NCI-H524 (cell line): ENCODE measurements at places on chromosomes 6 and 20.

- no peak for DNase-seq
Observed at GRCh38 chr6:166611631-166612030, 15.4 kb downstream of the RPS6KA2 start.

DNA sequence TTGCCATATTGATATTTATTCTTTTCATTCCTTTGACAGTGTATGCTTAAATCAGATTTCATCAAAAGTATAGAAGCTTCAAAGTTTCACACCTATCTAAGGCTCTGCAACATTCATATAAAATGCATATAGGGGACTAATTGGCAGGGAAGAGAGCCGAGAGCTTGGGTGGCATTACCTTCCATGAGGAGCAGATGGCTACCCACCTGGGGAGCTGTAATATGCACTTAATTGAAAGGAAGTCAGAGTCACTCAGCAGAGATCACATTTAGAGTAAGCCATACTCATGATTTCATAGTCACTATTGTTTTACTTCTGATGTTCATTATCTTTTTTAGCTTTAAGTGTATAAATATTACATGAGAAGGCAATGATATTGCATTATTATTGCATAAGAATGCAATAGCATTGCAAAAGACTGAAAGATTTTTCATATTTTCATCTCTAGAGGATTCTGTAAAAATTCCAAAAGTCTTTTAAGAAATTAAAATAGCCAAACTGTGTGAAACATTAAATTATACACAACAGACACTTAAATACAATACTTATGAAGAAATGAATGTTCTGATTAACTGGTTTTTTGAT, 1305.2 kb downstream of the EPHA7 start:
- peak; percentile 89 for DNase-seq

- DNase-seq: no peak
Observed at GRCh38 chr6:46324706-46325105, 153.9 kb upstream of the ENPP5 start.

- DNase-seq: no peak
Observed at GRCh38 chr6:138654715-138655634, 118.6 kb upstream of the CCDC28A start.

DNA sequence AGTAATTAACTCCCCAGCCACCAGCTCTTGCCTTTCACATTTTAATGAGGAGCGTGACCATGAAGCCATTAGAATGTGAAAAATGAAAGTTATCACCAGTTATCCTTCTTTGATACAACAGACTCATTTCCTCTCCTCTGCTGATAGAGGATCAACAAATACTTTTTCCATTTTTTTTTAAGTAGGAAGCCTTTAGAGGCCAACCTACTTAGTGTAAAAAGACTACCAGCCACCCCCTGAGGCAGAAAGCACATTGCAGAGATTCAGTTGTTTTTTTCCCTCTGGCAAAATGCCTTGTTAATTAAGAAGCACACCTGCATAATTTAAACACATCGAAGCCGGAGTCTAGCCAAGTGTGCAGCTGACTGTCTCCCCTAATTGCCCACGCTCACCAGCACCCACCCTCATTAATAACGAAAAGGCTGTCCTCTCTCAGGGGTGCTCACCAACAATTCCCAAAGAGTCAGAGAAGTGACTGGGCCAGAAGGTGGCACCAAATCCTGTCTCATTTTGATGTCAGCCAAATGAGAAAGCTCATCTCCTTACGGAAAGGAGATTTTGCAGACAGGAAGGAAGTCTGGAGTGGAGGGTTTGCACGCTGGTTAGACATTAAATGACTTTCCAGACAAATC, 60.9 kb upstream of the MC3R start:
- DNase-seq: no peak

- no peak for DNase-seq
Observed at GRCh38 chr6:127481111-127481510, 21.9 kb upstream of the KIAA0408 start.

- DNase-seq: no peak
Observed at GRCh38 chr6:31737315-31737990, 1.1 kb upstream of the CLIC1 start.

- DNase-seq: no peak
Observed at GRCh38 chr20:18686696-18687095, 98.8 kb downstream of the DTD1 start.

DNA sequence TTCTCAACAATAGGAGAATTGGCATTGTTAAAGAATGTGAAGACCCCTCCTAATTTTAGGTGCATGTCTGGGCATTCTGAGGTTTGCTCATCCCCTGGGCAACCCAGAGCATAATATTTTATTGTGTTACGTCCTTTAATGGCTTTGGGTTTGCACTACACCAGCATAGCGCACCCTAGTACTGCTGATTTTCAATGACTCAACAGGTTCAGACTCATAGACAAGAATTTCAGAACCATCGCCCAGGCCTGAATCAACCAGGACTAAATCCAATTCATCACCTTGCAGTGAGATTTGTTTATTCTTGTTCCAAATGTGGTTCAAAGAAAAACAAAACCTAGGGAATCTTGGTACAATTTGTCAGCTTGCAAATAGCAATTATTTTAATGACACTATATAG, 137.8 kb upstream of the PHACTR1 start:
- no peak for DNase-seq

DNA sequence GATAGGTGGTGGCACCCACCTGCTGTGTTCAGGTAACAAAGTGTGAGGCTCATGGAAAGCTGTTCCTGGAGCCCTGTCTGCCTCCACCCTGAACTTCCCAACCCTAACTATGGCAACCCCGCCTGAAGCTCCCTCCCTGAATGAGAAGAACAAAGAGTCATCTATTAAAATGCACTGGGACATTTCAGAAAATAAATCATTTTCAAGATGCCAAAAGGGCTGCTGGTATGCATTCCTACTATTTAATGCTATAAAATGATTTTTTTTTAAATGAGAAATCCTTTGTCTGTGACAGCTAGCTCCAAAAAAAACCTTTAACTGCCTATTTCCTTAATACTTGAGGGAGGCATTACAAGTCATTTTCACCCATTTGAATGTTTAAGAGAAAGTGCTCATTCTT, 84.3 kb upstream of the MRPS10 start:
- DNase-seq: no peak

GRCh38 chr6:45987856-45988255, 27.8 kb downstream of the CLIC5 start:
- DNase-seq: no peak

GRCh38 chr6:27213544-27214125, 33.9 kb upstream of the PRSS16 start:
- peak; percentile 11 for DNase-seq

DNA sequence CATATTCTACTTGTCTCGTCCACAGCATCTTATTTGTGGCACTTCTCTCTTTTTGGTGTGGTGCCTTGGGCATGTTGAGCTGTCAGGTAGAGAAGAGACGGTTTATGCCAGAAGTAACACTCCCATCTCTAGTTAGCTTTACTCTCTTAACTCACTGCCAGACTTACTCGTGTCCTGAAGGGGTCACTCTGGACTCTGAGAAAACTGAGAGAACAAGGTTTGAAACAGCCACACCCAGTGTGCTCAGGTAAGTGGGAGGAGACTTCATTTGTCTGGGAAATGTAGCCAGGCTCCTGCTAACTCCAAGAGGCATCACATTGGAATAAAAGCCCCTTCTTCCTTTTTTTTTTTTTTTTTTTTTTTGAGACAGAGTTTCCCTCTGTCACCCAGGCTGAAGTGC, 360.8 kb downstream of the QKI start:
- DNase-seq: no peak

- peak; percentile 30 for DNase-seq
Observed at GRCh38 chr20:58870293-58871014, 17.9 kb downstream of the GNAS start.

GRCh38 chr6:38391206-38391605, 248.5 kb downstream of the BTBD9 start:
- DNase-seq: no peak

DNA sequence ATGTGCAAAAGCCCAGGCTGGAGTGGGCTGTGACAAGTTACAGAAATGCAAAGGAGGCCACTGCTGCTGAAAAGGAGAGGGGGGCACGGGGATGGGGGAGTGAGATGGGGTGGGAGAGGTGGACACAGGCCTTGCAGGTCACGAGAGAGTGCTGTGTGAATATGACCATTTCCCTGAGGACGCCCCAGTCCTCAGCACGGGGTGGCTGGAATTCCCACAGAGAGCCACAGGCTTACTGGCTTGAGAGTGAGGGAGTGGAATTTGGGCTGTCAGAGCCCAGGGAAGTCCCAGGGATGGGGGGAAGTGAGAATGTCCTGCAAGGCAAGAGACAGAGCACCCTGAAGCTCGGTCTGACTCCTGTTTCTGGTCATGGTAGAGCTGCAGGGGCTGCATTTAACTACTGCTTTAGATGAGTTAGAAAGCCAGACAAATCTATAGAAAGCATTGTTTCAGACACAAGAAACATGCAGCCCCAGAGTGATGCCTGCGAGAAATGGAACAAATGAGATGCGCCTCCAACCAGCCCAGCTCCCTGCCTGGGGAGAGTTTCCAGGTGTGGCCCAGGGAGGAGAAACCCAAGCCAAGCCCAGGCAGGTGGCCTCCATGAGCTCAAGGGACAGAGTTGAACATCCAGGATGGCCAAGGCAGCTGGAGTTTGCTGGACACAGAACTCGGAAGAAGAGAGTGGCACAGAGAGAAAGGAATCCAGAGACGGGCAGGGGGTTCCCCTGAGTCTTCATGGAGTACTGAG, 30.5 kb downstream of the NPEPL1 start:
- no peak for DNase-seq

DNA sequence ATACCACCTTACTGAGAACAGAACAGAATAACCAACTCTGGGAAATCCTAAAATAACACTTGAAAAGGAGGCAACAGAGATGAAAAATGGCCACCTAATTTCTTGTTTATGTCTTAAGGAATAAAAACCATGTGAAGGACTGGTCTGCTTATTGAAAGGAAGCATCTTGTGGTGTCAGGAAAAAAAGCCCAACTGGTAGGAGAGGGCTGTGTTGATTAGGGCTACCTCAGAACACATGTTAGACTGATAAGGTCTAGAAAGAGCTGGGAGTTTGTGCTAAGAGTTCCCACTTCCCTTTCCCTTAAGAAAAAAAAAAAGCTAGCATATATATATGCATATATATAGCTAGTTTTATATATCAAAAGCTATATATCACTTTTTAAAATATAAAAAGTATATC, 425.3 kb upstream of the BTBD3 start:
- no peak for DNase-seq

DNA sequence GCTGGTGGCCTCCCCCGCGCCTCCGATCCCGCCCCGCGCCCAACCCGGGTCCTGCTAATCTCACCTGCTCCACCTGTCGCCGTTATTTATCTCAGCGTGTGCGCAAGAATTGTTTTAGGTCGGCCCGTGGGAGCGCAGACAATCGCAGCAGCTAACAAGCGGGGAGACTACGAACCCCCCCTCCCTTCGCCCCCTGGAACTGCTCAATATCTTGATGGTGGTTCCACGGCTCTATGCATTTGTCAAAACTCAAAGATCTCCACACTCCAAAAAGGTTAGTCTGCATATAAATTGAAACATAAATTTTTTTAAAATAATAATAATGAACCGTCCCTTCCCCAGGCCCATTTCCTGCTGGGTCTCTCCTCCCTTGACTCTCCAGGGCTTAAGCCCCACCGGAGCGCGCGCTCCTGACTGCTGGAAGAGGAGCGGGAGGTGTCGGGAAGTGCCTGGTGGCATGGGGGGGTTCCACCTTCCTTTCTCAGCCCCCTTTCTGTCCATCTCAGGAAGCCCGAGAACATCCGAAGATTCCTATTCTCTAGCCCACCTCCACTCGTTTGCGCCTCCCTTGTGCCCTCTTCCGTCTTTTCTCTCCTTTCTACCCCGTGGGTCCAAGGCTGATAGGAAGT, 1.6 kb upstream of the MDGA1 start:
- no peak for DNase-seq

- no peak for DNase-seq
Observed at GRCh38 chr20:11981366-11981947, 63.8 kb downstream of the BTBD3 start.

DNA sequence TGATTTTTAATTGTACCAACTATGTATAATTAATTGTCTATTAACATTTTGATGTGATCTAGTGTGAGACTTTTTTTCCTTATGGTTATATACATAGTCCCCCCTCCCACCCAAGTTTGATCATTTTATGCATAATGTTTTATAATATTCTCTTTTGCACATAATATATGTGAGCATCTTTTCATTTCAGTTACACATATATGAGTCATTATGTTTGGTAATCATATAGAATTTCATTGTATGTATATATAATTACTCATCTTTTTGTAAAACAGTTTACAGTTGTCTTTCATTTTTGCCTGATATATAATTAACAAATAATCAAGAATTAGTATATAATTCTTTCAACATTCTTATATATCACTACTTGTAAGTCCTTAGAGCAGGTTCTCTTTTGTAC, 15.0 kb downstream of the RWDD1 start:
- no peak for DNase-seq

DNA sequence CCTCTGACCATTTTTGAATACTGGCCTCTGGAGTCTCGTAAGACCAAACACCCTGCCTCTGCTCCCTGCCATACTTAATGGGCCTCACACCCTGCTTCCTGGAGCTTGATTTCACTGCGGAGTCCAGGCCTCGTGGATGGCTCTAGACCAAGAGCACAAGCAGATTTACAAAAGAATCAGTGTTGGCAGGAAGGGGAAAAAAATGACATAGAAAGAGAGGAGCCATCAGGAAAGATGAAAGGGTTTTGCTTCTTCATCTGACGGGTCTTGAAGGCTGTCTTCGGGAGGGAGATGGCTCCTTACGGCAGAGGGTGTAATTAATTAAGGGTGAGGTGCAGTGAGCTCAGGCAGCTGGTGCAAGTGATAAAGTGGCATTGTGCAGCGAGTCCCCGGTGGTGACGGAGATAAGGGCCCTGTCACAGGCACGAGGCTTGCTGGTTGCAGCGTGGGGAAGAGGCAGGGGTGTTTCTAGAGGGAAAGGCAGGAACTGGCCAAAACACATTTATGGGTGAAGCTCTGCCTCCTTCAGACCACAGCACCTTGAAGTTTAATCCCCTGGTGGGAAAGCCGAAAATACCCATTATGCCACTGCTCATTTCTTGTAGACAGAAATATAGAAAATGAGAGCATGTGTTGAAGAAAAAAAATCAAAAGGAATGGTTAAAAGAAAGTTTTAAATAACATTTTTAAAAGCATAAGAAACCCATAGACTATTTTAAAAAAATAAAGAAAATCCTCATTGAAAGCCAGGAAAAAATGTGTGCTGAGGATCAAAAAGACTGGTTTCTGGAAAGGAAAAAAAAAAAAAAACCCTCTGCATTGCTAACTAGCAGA, 128.6 kb upstream of the LRFN2 start:
- peak; percentile 64 for DNase-seq

GRCh38 chr6:6312901-6313441, 7.5 kb downstream of the F13A1 start:
- DNase-seq: no peak

DNA sequence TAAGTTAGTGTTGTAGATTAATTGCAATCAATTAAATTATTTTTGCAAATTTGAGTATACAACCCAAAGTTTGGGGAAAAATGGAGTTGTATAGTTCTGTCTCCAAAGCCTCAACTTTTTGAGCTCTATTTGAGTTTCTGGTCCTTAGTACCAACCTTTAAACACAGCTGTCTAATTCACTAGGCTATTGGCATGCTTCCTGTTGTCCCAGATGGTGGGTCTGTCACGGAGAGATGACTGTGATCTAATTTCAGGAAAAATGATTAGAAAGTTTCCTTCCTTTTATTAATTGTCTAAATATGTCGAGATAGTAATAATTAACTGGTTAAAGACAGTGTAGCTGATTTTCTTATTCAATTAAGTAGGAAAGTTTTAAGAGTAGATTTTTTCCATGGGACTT, 109.6 kb downstream of the SCAF8 start:
- DNase-seq: peak; percentile 14

GRCh38 chr6:51099201-51099600, 280.5 kb downstream of the TFAP2B start:
- no peak for DNase-seq

- DNase-seq: no peak
Observed at GRCh38 chr6:106508834-106509233, 120.5 kb downstream of the RTN4IP1 start.
